Activated CD4-positive, alpha-beta T cell treated with anti-CD3 and anti-CD28 coated beads, Interleukin-2, amount 10 ng/mL, durations not matched to agents 7 days and 5 days (primary cell): ENCODE measurements at places on chromosomes 11 and 22.

DNA sequence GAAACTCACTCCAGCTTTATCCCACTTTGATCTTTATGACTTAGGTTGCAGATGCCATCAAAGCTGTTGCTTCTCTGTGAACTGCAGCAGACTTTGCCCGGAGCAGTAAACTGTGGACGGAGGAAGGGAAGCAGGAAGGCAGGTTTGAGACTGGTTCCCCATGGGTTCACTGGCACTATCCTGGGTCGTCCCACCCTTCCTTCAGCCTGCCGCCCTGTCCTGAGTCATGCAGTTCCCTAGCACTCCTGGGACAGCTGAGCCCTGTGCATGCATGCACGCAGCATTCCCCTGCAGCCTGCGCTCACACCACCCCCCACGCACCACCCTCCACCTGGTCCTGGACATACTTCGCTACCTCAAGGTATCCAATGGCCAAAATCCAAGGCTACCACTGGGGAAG lies 23.5 kb upstream of the P2RY2 start:
- no peak for DNase-seq

DNA sequence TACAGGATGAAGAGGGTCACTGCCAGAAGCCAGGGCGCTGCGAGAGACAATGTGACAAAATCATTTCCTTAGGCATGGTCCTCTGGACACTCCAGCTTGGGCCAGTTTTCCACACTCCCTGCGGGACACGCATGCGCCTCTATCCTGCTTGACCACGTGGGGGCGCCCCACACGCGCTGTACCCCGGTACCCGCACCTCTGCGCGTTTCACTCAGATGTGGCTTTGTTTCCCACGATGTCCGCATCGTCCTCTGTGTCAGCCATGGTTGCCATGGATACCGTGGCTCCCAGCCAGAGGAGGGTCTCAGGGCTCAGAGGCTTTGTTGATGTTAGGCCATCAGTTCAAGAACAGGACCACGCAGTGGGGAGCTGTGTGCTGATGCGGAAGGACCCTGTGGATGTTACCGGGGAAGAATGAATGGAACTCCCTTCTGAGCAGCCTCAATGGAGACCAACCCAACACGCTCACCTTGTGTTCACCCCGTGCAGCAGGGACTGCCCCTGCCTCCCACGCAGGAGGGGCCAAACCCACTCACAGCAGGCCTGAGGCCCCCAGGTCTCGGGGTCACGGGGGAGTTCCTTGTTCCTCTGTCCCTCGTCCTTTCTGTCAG lies 101.1 kb upstream of the SLC22A12 start:
- peak; percentile 50 for DNase-seq

DNA sequence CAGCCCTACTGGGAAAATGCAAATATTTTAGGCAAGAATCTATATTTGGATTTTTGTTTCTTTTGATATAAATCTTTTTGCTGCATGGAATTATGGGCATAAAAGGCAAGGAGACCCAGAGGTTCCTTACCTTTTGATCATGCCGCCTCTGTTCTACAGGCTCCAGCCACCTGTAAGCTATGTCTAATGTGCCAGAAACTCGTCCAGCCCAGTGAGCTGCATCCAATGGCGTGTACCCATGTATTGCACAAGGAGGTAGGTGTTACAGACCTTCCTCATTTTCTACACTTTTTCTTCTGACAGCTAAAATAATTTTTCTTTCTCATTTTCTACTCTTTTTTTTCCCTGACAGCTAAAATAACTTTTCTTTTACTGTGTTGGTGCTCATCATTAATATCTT lies 8.2 kb upstream of the BACE1-AS start:
- no peak for DNase-seq

DNA sequence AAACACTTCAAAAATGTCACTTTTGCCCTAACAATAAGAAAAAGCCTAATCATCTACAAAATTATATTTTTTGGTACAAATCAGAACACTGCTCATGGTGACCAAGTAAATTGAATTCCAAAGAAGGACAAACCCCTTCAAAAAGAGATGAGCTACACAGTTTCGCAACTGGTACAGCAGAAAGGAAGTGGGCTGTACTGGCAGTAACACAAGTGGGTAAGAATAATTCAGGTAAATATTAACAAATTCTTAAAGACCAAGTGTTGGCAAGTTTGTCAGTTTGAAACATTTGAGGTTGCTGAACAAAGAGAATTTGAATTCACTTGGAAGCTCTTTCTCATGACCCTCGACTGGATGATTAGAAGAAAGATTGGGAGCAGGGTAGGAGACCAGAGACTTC lies 35.5 kb downstream of the MSANTD4 start:
- no peak for DNase-seq

DNA sequence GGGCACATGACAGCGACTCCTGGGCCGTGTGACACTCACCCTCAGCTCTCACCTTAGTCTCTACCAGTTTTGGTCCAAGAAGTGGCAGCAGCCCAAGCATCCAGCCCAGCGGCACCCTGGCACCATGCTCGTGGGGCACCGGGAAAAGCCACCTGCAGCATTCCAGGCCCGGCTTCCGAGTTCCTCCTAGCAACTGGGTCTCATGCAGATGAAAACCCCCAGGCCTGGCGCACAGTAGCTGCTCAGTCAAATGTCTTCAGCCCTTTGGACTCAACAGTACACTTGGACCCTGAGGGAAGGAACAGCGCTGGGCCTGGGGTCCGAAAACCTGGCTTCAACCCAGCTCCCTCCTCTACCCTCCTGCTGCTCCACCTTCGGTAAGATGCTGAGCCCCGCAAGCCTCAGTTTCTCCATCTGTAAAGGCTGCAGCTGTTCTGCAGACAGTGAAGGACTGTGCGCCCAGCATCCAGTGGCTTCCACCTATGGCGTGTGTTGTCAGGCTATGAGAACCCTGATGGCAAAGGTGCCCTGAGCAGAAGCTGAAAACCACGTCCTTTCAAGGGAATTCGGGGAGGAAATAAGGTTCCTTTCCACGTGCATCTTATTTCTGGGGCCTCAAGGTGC lies 66.0 kb downstream of the PHF21B start:
- DNase-seq = no peak

GRCh38 chr11:59724066-59724465 lies 10.4 kb upstream of the OR10V1 start:
- DNase-seq = no peak

DNA sequence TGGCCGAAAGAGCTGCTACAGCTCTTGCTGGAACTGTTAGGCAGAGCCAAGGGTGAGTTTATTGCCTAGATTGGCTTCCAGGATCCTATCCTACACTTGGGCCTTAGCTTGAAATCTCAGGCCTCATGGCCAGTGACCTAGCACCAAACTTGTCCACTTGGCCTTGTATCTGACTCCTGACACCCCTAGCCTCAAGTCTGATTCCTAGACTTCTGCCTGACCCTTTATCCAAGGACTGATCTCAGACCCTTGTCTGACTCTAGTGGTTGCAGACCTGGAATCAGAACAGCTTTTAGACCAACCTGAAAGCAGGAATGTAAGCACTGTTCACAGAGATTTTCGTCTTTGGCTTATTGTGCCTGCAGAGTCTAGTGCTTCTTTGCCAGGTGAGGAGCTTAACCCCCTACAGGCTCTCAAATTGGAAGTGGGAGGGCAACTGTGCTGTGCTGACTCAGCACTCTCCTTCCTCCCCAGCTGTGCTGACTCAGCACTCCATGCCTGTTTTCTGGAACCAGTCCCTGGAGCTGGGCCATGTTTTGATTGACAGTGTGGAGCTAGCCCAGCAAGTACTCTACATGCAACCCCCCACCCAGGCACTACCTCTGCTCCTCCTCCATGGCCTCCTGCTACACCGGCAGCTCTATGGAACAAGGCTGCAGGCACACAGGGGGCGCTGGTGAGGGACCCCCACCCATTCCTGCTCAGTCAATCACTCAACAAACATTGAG lies 35.1 kb downstream of the RRP8 start:
- DNase-seq = no peak

GRCh38 chr11:70007796-70008195 lies 70.3 kb upstream of the ANO1 start:
- DNase-seq = no peak

- DNase-seq = no peak
Observed at GRCh38 chr11:19374151-19374569, 133.4 kb upstream of the E2F8 start.

- DNase-seq = no peak
Observed at GRCh38 chr11:128288368-128288767, 299.0 kb downstream of the ETS1 start.

DNA sequence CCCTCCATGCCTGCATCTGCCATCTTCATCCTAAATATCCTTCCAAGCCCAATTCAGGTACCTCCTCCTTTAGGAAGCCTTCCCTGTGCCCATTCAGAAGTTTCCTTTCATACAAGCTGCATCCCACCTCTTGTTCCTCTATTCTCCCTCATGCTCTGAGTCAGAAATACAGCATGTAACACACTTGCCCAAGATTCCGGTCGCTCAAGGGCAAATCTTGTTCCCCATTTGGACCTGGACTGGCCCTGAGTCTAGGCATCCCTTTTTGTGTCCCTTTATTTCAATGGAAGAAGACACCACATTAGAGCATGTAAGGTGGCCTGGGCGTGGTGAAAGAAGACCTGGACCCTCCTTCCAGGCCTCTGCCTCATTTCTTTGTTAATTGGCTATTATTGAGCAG lies 38.5 kb downstream of the RTL6 start:
- no peak for DNase-seq

DNA sequence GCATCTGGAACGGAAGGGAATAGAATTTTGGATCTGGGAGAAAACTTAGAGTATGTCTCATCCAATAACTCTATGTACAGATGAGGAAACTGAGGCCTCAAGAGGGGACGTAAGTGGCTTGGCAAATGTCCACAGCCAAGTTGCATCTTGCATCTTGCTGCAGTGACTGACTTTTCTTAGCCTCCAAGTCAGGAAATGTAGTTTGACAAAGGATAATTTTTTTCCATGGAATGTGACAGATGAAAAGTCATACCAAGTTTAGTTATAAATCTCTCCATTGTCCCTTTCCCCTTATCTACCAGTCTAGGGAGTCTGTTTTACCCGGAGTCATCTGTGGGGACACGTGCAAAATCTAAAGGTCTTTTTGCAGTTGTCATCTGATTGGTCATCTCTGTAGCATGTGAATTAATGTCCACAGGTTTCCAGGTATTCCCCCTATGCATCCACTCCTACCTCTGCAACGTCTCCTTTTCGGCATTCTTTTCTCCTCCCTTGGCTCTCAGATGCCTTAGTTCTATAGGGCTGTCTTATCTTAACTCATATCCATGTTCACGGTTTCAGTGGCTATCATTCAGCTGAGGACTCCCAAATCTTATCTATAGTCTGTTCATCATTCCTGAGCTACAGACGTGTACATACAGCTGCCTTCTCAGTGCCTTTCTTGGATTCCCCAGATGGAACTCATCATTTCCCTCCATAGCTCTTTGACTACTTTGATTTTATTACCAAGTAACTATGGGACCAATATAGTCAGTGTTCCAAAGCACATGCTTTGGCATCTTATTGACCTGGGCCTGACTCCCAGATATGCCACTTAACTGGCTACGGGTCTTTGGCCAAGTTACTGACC lies 139.5 kb upstream of the TIMP3 start:
- no peak for DNase-seq

DNA sequence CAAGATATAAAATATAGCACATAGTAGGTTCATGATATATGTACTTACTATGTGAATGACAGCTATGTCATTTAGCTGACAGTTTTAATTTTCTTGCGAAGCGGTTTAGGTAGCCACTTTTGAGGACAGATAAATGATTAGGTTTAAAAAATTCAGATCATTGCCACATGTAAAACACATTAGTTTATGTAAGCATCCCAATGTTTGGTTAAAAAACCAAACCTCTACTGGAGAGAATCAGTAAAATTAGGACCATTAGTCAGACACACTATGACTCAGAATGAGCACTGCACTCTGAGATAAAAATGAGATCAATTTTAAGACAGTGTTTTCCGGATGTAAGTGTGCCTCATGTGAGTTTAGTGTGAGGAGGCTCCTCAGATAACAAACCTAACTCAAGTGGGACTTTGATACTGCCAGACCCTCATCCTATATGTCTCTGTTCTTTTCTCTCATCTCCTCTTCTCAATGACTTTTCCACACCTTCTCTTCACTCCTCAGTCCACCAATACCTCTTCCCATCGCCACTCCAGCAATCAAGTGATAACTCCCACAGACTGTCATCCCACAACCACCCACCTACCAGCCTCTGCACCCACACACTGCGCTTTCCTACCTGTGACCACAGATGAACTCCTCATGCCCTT lies 6.8 kb upstream of the OR2AT4 start:
- no peak for DNase-seq

DNA sequence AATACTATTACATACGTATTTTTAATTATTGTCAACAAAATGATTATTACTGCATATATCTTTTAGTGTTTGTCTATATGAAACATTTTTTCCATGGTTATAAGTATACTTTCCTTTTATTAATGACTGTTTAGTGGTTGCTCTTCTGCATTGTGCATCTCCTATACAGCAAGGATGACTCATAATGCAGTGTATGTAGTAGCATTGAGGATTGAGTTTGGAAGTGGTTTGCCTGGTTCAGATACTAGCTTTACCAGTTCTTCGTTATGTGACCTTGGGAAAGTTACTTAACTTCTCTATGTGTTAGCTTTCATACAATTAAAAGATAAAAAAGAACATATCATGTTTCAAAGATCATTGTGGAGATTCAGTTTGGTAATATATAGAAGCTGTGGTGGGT lies 44.1 kb downstream of the CHORDC1 start:
- DNase-seq = no peak

DNA sequence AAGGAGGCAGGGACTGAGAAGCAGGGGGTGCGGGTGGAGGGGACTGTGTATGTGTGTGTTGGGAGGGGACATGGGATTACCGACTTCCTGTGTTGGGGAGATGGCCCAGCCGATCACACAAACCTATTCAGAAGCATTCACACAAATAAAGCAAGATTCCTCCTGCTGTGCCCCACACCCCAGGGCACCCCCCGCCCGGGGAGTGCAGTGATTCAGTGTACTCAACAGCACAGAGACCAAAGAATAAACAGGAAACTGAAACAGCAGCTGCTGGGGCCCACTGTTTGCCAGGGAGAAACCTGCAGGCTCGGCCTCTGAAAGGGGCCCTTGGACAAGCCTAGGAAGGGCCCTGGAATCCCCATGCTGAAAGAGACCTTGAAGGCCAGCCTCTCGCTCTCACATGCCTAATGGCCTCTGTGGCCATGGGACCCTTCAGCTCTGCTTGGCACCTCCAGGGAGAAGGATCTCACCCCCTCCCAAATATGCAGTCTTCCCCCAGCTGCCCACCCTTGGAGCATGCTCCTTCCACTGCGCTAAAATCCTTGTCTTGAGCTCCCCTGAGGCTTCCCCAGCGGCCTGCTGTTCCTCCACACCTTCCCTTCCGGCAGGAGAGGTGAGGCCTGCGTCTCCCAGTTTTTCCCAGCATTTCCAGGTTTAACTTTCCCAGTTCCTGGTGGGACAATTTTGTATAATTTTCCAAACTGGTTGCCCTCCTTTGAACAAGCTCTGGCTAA lies 72.9 kb downstream of the CSNK2A3 start:
- peak; percentile 7 for DNase-seq

GRCh38 chr22:31586137-31586920 lies 75.7 kb downstream of the PISD start:
- no peak for DNase-seq
